ENCODE measurements at places on chromosomes 12 and 14.

- DNase-seq, result no peak
These were observed 86.2 kb upstream of the AMIGO2 start for GRCh38 chr12:47165934-47166333.

DNA sequence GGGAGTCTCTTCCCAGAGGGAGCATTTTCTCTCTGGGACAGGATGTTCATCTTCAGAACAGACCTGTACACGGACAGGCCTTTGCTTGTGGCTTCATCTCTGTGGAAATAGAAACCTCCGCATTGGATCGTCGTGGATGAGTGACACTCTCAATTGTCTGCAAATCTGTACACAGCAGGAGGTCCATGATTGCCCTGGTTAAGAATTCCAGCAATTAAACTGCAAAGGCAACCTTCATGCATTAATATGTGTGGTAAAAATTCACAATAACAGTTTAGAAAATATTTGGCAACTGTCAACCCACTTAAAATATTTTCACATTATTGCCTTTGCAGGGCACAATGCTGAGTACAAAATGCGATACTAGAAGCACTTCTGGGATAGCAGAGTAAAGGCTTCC, 149.8 kb upstream of the SFSWAP start:
- no peak for DNase-seq

DNA sequence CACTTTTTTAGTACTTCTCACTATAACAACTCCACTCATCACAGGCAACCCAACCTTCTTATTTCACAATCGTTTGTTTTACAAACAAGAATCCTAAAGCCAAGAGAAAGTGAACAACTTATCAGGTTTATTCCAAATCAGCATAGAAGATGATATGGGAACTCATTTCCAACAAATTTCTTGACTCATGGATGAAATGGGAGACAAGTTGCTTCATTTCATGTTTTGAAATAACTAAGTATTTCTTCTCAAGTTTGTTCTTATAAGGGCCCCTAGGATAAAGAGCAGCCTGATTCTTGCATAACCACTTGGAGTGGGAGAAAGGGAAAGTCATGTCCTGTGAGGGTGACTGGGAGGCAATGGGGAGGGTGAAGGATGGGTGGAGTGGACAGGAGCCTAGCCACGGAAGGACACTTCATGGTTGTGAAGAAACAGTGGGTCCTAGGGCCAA, 168.3 kb downstream of the DUSP6 start:
- DNase-seq, result no peak

DNA sequence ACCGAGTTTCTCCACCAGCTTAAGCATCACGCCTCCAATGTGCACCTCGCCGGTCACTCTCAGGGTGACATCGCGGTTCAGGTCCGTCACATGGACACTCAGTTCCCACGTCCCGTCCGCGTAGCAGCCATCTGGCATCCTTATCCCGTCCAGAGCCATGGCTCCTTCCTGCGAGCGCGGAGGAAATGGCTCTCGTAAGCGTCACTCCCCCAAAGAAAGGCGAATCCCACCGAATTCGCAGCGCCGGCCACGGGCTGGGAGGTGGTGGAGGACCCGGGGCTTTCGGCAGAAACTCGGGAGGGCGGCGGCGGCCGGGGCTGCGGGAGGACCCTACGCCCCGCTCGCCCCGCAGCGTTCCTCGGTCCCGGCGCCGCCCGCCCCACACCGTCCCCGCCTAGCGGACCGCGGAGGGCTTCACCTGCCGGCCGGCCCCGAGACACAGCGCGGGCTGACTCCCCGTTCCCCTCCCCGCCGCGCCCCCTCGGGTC, 396 bp downstream of the FERMT2 start:
- DNase-seq, result no peak

- DNase-seq, result no peak
These were observed 61.1 kb upstream of the CDKN3 start for GRCh38 chr14:54335569-54336155.
